ENCODE measurements at places on chromosomes 6 and 20.
A peak's percentile ranks its signal among the peaks of the same experiment; 100 is the strongest.

GRCh38 chr6:81228912-81229555 is 523.4 kb downstream of the TENT5A start:
- DNase-seq, result no peak

GRCh38 chr6:16623029-16623653 is 138.1 kb downstream of the ATXN1 start:
- no peak for DNase-seq

GRCh38 chr6:11188161-11188915 is 44.1 kb downstream of the NEDD9 start:
- no peak for DNase-seq

GRCh38 chr20:50919567-50919966 is 11.7 kb downstream of the ADNP start:
- DNase-seq, result no peak

- no peak for DNase-seq
Observed at GRCh38 chr6:147099974-147100373, 104.2 kb upstream of the STXBP5 start.

- DNase-seq, result no peak
Observed at GRCh38 chr6:142342986-142343385, 41.2 kb downstream of the ADGRG6 start.

- no peak for DNase-seq
Observed at GRCh38 chr20:48682529-48683363, 145.1 kb downstream of the PREX1 start.

- DNase-seq, result peak; percentile 79
Observed at GRCh38 chr20:58306421-58307261, 2.9 kb upstream of the RAB22A start.

DNA sequence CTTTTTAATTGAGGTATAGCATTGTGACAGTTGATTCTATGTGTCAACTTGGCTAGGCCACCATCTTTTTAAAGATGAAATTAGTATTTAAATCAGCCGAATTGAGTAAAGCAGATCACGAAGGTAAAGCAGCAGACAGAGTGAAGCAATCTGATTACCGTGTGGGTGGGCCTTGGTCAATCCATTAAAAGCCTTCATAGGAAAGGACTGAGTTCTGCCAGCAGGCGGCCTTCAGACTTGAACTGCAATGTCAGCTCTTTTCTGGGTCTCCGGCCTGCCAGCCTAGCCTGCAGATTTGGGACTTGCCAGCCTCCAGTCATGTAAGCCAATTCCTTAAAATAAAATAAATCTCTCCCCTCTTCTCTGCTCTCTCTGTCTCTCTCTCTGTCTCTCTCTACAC is 22.4 kb upstream of the TGM2 start:
- no peak for DNase-seq

DNA sequence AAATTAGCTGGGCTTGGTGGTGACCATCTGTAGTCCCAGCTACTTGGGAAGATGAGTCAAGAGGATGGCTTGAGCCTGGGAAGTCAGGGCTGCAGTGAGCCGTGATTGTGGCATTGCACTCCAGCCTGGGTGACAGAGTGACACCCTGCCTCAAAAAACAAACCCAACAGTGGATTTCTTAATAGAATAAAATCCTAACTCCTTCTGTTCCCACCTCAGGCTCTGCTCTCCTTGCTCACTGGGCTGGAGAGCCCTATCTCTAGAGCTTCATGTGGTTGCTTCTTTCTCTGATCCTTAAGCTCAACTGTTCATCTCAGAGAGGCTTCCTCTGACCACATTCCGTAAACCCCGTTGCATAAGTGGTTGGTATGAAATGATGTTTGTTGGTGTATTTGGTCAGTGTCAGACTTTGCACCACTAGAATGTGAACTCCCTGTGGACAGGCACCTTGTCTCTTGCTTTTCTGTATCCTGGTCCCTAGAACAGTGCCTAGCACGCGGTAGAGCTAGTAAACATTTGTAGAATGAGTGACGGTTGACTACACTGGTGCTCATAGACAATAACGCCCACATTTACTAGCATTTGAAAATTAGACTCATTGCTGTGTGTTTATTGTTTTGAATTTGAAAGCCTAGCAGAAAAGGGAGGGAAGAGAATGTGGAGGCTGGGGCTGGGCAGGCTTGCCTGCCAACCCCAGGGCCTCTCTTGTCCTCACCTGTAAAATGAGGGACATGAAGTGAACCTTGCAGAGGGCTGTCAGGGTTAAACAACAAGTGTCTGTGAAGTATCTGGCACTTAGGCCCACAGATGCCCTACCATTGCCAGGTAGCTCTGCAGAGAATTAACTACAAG is 4.2 kb downstream of the MAPRE1 start:
- DNase-seq, result peak; percentile 39

GRCh38 chr6:169810066-169810989 is 58.9 kb downstream of the ERMARD start:
- DNase-seq, result no peak

GRCh38 chr6:33802186-33802958 is 1.4 kb downstream of the MLN start:
- no peak for DNase-seq

DNA sequence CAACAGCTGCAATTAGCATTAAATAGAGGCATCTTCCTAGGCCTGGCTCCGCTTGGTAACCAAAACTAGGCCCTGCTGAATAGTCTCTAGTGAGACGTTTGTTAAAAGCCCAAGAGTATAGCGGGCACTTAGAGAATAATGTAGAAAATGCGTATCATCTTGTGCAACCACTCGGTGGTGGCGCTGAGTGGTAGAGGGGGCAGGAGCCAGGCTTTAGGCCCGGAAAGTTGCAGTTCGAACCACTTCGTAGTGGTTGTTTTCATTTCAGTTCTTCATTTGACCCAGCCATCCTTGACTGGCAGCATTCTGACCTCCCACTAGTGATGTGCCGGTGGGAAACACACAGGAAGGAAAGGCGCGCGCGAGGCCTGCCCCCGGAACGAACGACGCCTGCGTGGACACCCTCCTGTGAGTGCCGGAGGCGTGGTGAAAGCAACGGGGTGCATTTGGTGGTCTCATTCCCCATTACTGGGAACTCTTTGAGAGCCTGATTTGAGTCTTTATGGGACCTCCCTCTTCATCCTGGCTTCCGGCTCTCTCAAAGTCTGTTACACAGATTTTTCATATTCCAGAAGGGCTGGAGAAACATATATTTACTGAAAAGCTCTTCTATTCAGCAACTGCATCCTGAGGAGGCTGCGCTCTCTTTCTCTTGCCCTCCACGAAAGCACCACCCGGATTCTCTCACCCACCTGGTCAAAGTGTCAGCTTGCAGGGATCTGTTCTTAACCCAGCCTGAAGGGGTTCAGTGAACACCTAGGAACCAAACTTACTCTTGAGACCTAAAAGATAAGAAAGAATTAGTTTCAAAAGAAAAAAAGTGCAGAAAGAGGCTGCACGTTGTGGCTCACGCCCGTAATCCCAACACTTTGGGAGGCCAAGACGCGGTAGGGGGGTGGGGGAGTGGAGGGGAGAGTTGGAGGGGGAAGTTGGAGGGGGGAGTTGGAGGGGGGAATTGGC is 18.2 kb downstream of the GPX5 start:
- peak; percentile 5 for DNase-seq

DNA sequence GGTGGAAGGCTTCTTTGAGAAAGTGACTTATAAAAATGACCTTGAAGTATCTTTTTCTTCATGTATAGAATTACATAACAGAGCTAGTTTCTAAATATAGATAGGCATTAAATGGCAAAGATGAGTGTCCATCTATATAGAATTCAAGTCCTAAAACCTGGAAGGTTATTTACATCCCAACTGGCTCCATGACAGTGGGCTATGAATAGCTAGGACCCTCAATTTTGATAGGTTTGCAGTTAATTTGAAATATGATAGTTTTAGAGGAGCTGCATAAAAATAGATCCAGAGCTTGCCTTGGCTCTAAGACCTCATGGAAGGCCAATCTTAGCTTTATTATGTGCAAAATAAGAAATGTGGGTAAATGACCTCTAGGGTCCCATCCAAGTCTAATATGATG is 310.6 kb upstream of the CITED2 start:
- DNase-seq, result no peak

- DNase-seq, result no peak
Observed at GRCh38 chr6:24643920-24644319, 2.1 kb downstream of the KIAA0319 start.

DNA sequence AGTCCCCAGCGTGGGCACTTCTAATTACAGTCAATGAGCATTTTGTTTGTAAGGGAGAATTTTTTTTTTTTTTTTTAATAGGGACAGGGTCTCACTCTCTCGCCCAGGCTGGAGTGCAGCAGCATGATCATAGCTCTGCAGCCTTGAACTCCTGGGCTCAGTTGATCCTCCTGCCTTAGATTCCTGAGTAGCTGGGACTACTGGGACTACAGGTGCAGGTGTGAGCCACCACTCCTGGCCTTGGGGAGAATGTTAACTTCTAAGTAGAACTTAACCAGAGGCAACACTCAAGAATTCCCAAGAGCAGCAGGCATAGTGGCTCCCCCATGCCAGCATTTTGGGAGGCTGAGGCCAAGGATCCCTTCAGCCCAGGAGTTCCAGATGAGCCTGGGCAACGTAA is 52.9 kb upstream of the ZNF217 start:
- no peak for DNase-seq

DNA sequence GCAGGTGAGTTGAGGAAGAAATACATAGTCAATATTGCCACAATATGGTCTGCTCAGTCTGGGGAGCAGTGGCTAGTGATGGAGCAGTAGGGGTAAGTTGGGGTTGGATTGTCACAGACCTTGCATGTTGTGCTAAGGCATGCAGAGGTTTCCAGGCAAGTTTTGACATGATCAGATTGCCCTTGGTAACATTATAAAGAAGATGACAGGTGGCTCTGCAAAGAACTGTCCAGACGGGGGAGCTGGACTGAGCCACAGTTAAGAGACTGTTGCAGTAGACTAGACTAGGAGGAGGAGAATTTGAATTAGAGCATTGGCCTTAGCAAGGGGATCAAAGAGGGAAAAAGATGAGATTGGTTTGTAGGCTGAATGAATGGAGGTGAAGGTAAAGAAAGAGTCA is 23.4 kb downstream of the ATRN start:
- no peak for DNase-seq

DNA sequence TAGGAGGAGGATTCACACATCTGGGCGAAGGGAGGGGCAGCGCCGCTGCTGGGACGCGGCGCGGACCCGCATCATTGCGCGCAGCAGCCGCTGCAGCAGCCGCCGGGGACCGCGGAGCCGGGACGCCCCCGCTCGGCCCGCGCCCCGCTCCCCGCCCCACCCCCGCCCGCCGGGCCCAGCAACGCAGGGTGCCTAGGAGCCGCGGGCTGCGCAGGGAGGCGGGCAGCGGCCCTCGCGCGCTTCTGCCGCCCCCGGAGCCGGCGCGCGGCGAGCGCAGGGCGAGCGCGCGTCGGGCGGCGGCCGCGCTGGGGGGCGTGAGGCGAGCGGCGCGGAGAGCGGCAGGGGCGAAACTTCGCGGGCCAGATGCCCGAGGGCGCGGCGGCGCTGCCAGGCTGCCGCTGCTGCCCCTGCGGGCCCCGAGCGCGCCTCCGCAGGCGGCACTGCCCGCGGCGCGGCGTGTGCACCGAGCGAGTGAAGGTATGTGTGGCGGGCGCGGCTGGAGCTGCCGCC is at the start of gene NKAIN2:
TSS of gene NKAIN2 (plus strand) at position 362 of the 510 bp plus-strand sequence.
- DNase-seq, result no peak

Data from HL-60 (cell line).